ENCODE measurements at places on chromosomes 7 and 10.

GRCh38 chr10:26696786-26697162, 727 bp upstream of the PDSS1 start:
- DNase-seq, result no peak

GRCh38 chr7:45366475-45366874, 207.7 kb upstream of the ADCY1 start:
- no peak for DNase-seq

DNA sequence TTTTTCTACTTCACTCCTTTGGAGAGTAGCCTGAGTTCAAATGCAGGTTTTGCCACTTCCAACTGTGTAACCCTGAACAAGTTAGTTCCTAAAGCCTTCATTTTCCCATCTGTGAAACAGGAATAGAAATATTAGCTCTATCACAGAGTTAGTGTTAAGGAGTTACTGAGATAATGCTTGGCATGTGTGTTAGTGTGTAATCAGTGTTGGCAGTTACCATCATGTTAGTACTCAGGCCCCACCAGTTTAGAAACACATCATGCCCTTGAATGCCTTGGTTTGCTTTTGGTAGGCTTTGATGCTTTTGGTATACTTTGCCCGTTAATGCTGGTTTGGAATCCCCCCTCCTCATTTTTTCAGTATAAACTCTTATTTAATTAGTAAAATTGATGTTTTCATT, 119.7 kb downstream of the WNT2 start:
- no peak for DNase-seq

DNA sequence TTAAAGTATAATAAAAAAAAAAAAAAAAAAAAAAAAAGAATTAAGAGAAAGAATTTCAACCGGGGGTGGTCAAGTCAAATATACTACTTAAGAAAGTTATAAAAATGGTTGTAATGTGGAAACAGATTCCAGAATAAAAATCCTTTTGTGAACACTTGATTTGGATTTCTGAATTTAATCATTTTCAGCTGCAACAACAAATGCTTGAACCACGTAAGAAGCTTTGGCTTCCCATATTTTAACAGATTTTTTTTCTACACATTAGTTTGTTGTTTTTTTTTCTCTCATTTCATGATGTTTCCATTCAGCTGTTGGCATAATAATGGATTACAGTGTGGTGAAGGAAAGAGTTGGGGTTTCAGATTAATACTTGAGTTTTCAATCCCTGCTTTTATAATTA, 137.3 kb upstream of the AGR3 start:
- no peak for DNase-seq

GRCh38 chr7:3233301-3233700, 67.8 kb upstream of the SDK1 start:
- DNase-seq, result no peak

- DNase-seq, result no peak
These were observed 536.6 kb downstream of the HTR7 start for GRCh38 chr10:90321132-90321816.

- DNase-seq, result no peak
These were observed 120.1 kb downstream of the LRRN3 start for GRCh38 chr7:111210996-111211395.

DNA sequence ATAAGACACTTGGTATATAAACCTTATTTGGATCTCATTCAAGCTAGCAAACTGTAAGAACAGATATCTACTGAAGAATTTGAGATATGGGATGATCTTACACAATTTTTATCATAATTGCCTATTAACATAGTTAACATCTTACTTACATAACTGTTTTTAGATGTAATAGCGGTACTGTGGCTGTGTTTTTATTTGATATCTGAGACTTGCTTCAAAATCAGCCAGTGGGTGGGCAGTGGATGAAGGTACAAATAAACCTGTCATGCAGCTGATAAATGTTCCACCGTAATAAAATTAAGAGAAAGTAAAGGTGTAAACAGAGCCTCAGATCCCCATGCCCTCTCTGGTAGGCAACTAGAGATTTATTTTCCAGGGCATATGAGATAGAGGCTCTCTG, 28.4 kb upstream of the PTPRN2 start:
- no peak for DNase-seq

DNA sequence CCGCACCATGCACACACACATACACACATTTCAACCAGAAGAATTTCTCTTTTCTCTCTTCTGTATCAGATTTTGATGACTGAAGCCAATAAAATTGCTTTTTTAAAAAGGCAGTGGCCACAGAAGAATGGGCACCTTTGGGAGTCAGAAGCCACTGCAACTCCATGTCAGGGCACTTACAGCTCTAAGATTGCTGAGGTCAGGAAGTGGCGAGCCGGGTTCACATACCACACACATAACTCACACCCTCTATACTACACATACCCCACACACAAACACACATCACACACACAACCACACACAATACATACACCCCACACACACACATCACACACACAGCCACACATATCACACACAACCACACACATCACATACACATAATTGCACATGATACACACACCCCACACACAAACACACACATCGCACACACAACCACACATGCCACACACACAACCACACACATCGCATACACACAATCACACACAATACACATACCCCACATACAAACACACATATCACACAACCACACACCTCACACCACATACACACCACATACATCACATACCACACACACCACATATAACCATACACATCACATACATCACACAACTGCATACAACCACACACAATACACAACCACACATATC, 31.2 kb downstream of the GPRIN2 start:
- no peak for DNase-seq

DNA sequence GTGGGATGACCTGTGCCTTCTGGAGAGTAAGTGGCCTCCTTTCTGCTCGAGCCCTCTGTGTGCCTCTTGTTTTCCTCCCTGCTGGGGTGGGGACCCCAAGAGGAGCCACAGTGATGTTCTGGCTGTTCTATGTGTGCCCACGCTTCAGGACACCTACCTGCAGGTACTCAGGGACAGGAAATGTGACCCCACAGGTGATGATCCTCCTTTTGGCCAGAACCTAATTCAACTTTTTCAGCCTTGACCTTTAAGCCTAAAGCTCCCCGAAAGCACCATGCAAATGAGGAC, 70.3 kb downstream of the VWA2 start:
- no peak for DNase-seq

GRCh38 chr7:116239434-116239833, 29.1 kb downstream of the TES start:
- no peak for DNase-seq

- no peak for DNase-seq
These were observed 171.2 kb upstream of the TNRC18 start for GRCh38 chr7:5594616-5595544.

GRCh38 chr7:32761451-32762205, 129.9 kb downstream of the KBTBD2 start:
- DNase-seq, result no peak

- DNase-seq, result no peak
These were observed 3.7 kb upstream of the PCOLCE start for GRCh38 chr7:100598425-100598824.

- no peak for DNase-seq
These were observed 4.1 kb downstream of the FRMD4A start for GRCh38 chr10:14326581-14326980.

GRCh38 chr7:35522697-35523096, 172.2 kb downstream of the HERPUD2 start:
- no peak for DNase-seq

DNA sequence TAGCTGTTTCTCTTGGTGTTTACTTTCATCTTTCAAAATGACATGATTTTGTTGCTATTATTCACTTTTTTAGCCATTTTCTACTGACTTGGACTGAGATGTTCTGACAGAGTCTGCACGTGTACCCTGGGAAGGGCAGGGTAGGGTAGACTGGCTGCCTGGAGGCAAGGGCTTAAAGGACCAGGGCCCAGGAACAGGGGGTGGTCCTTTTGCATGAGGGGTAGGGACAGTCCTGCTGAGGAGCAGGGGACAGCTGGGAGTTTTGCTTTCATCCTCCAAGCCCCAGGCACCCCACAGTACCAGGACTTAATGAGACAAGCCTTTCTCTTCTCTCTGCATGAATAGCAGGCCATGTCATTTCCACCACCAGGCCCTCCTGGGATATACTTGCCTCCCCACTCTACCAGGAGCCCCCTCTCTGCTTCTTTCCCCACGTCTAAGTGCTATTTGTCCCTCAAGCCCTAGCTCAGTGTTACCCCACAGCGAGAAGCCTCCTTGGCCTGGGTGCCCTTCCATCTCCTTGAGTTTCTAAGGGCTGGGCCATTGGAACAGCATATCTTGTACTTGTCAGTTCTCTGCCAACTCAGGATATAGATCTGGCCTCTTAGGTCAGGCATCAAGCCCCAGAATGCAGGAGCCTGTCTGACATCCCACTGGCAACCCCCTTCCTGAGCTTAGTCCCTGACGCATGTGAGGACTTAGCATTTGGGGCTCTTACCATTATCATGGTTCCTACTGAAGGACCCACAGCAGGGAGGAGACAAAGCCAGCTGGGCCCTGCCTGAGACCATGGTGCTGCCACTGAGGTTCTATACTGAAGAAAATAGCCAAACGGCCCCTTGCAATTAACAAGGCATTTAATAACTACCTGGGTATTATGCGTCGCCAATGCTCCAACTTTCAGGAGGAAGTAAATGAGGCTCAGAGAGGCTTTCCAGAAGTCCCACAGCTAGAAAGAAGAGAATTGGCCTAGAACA, 78.4 kb upstream of the UNC5B start:
- no peak for DNase-seq

GRCh38 chr10:110209926-110210673, 2.7 kb downstream of the MXI1 start:
- peak; percentile 61 for DNase-seq

DNA sequence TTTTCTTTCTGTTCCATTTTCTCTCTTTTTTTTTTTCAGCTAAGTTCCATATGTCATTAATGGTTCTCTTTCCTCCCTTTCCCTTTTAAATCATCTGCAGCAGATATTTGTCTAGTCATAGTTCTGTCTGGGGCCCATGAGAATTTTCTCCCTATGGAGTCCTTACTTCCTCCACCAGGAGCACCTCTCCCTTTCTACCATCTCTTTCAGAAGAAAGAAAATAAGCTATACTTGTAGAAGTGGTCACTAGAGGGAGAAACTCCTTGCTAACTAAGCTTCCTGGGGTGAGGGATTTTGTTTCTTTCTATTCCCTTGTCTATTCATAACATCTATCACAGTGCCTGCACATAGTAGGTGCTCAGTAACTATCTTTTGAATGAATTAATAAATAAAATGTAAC, 230.2 kb upstream of the HPS1 start:
- DNase-seq, result no peak

DNA sequence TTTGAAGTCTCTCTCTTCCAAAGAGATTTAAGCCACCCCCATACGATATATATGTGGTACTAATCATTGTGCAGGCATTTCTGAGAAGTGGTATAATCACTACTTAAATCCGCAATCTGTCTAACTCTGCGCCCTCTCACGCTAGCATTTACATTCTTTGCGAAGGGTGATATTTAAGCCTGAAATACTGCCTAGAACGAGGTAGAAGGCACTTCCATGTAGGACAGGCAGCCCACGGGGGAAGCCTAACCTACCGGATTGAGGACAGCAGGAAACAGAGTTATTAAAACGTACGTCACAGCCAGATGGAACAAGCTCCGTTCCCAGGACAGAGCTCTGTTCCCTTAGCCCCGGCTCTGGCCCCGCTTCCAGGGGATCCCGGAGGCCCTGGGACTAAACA, 59.3 kb upstream of the ECHDC3 start:
- no peak for DNase-seq

GRCh38 chr7:97126483-97127171, 9.1 kb downstream of the SDHAF3 start:
- DNase-seq, result no peak

DNA sequence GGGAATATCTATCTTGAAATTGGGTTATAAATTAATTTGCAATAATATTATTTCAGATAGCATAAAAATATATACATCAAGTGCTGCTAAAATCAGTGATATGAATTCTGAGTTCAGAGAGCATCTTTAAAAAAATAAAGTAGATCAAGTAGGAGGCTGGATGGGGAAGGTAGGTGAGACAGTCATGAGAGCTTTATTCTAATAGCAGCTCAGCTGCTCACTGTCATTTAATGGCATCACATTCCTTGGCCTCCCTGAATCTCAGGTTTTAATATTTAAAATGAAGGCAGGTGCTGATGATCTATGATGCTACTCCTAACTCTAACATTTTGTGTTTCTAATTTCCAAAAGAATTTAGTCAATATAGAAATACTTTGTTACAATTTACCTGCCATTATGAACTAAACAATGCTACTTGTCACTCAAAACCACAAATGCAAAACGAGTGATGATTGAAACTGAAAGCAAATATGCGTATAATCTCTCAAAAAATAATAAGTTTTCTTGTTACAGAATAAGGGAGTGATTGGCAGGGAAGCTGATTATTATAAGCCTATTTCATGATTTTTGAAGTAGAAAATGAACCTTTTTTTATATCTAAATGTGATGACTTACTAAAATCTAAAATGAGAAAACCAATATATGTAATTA, 147.6 kb upstream of the CSTF2T start:
- no peak for DNase-seq

GRCh38 chr10:14325325-14325955, 5.3 kb downstream of the FRMD4A start:
- DNase-seq, result peak; percentile 33

DNA sequence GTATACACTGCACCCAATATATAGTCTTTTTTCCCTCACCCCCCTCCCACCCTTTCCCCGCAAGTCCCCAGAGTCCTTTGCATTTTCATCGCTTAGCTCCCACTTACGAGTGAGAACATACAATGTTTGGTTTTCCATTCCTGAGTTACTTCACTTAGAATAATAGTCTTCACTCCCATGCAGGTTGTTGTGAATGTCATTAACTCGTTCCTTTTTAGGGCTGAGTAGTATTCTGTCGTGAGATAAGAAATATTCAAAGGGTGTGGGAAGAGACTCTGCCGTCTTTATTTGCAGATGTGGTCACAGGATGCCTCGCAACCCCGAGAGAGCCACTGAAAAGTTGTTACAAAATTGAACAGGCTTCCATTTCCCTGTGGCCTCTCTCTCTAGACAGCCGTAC, 137.9 kb upstream of the SH2B2 start:
- no peak for DNase-seq

DNA sequence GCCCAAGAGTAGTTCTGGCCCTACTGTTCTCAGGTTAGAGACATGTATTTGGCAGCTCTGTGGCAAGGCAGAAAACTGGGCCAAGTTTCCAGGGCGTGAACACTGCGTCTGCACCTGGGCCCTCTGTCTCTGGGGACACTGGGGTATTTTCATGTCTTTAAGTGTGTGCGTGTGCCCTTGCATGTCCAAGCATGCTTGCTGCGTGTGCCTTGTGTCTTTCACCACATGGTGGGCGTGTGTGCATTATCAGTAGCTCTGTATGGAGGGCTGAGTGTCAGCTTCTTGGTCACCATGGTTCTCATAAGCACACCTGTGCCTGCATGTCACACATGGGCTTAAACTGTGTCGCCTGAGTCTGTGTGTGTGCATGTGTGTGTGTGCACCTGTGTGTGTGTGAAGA, 69.3 kb downstream of the HIPK2 start:
- no peak for DNase-seq

GRCh38 chr10:110337906-110338305, 33.2 kb upstream of the SMNDC1 start:
- DNase-seq, result no peak

GRCh38 chr7:24576171-24577025, 3.1 kb downstream of the PALS2 start:
- DNase-seq, result no peak

Measured in T-helper 9 cell (primary cell).